ENCODE measurements at places on chromosomes 5 and 9. TPM values are rescaled to one million over a fixed set of nuclear protein-coding genes. Genes with fewer than 3 reads are reported as not detected.

DNA sequence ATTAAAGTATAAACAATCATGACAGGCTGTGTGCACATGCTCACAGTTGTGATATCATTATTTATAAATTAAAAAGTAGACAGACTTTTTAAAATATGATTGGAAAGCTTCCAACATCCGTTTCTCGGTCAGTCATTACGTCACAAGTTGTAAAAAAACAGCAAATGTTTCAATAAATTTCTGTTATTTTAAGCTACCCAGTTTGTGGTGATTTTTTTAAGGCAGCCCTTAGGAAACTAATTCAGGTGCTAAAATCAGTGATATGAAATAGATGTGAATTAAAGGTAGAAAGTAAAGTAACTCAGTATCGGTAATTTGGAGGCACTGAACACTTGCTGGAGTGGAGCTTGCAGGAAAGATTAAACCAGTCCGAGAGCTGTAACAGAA, 1.2 kb downstream of the CCNH start:
- DNase-seq: no peak
- peak overlapping the region; percentile 91 for H3K27ac ChIP-seq
- H3K27me3 ChIP-seq: no peaks in the 10 kb centered on the region

The CYLC2 gene
- total RNA-seq: not detected

The PCA3 gene
- total RNA-seq: not detected

The C7 gene
- total RNA-seq: not detected

The ANKRD31 gene
- 0.18 TPM for total RNA-seq

The MLANA gene
- total RNA-seq: not detected

All from activated CD4-positive, alpha-beta memory T cell treated with anti-CD3 and anti-CD28 coated beads, Interleukin-2, amount 10 ng/mL, durations not matched to agents 7 days and 5 days (primary cell).